Stimulated activated CD4-positive, alpha-beta T cell treated with anti-CD3 and anti-CD28 coated beads, Interleukin-1b, Interleukin-23, amount 100 ng/mL, for 4 hours (primary cell): ENCODE measurements at places on chromosomes 4 and X.
A peak's percentile ranks its signal among the peaks of the same experiment; 100 is the strongest.

DNA sequence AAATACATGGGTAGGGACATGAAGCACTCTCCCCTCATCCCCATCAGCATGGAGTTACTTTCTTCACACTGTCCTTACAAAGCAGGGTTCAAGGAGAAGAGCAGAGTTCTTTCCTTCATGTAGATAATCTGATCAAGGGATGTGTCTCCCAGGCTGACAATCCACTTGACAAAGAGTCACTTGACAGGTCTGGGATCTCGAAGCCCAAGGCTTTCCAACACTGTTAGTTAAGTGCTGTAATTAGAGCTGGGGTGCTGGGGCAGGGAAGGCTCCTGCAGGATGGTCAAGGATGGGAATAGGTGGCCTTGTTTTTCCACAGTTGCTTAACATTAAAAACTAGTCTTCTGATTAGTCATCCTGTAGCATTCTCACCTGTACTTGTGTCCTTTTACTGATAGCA, 38.0 kb downstream of the CCNG2 start:
- no peak for DNase-seq

GRCh38 chr4:145440292-145441007, 41.2 kb upstream of the SMAD1 start:
- no peak for DNase-seq

DNA sequence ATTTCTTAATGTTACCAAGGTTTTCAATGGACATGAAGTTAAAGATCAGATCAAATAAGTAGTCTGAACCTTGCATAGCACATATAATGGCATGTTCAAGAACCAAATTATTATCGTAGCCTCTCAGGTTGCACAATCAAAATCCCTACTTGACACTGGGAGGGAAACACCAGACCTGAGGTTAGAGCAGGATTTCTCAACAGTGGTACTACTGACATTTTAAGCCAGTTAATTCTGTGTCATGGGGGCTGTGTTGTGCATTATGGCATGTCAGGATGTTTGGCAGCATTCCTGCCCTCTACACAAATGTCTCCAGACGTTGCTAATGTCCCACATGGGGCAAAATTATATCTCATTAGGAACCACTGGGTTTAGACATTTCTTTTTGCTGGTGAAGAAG, 20.8 kb downstream of the RLIM start:
- DNase-seq, result no peak

DNA sequence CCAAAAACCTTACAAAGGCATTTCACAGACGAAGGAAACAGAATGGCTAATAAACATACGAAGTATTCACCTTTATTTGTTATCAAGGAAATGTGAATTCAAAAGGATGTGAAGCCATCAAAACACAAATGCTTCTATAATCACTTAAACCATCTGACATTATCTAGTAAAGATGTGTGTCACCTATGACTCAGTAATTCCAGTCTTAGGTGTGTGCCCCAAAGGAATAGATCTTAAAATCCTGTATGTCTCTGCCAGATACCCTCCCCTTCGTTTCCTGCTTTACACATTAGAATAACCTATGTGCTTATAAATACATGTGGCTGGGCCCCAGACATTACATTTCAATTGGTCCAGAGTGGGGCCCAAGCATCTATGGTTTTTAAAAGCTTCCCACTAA, 41.8 kb upstream of the CEP135 start:
- DNase-seq, result peak; percentile 6

DNA sequence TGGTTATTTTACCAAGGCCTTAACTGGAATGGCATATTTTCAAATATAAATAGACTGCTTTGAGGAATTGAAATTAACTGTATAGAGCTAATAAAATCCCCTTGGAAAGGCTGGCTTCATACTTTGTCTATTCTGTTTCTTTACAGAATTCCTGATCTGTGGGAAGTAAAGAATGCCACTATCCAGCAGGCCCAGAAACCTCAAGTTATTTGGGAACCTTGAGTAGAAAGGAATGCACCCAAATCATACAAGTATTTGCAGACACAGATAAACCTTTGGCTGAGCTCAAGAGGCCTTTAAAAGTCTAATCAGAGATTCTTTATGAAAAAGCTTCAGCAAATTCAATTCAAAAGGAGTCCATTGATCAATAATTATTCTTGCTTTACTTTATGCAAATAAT, 975.7 kb upstream of the PABPC4L start:
- DNase-seq, result no peak

DNA sequence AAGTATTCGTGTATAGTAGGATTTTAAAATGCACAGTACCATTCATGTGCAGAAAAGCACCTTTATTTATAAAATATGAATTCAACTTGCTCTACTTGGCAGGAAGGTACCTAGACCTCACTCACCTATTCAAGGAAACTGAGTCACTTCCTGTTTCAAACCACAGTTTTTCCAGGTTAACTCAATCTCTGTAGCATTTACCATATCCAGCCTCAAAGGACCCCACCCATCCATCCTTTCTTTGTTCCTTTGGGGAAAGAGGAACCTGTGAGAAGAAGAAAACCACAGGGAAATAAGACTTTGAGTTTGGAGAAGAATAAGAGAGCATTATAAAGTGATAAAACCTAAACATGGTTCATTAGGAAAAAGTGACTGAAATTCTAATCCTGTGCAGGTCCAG, 250.7 kb downstream of the CBR4 start:
- no peak for DNase-seq

GRCh38 chr4:94803181-94803580, 45.4 kb downstream of the BMPR1B start:
- DNase-seq, result no peak

DNA sequence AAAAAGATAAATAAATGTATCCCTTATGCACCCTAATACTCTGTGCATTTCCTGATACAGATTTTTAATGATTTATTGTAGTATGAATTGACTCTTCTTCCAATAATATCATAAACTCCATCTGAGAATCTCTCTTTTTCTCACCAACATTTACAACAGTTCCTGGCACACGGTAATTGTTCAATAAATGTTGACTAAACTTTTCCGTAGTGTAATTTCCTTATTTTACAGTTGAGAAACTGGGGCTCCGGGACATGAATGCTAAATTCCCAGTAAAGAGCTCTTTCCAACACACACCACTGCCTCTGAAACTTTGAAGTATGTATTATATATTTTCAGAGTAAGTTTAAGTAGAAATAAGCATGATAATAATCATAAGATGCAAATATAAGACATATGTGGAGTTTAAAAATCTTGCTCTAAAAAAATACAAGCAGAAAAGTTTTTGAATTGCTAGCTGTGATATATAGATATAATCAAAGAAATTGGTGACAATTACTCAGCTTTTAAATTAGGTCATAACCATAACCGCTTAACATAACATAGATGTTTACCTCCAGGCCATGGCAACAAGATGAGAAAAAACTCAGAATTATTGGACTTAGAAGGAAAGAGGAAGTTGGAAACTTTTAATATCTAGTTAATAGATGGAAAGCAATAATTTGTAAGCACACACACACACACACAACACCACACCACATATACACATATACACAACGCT, 28.2 kb upstream of the ANTXR2 start:
- no peak for DNase-seq

GRCh38 chr4:7144374-7145290, 47.7 kb upstream of the SORCS2 start:
- DNase-seq, result no peak

DNA sequence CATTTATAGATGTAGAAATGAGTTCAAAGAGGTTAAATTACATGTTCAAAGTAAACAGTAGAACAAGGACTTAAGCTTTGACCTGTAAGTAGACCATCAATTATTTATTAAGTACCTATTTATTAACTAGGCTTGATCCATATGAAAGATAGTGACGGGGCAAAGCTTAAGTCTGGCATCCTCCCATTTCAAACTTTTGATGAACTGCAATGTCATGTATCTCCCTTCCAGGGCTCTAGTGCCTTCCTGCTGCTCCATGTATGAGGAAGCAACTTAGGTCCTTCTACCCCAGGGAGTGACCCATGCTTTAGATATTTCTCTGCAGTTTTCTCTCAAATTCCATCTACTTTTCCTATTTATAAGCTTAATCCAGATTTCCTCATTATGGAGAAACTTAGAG, 31.9 kb upstream of the ANTXR2 start:
- DNase-seq, result no peak

- no peak for DNase-seq
Measured at GRCh38 chr4:2419814-2420213, 1.1 kb downstream of the CFAP99 start.

GRCh38 chrX:12792711-12793110, 1.5 kb downstream of the PRPS2 start:
- no peak for DNase-seq

- no peak for DNase-seq
Measured at GRCh38 chr4:63983224-63983623, 426.0 kb downstream of the TECRL start.

GRCh38 chr4:20778896-20779295, 78.6 kb downstream of the PACRGL start:
- DNase-seq, result no peak

- no peak for DNase-seq
Measured at GRCh38 chr4:93648258-93648657, 180.3 kb upstream of the ATOH1 start.

GRCh38 chrX:26651755-26652154, 435.8 kb downstream of the MAGEB5 start:
- no peak for DNase-seq

DNA sequence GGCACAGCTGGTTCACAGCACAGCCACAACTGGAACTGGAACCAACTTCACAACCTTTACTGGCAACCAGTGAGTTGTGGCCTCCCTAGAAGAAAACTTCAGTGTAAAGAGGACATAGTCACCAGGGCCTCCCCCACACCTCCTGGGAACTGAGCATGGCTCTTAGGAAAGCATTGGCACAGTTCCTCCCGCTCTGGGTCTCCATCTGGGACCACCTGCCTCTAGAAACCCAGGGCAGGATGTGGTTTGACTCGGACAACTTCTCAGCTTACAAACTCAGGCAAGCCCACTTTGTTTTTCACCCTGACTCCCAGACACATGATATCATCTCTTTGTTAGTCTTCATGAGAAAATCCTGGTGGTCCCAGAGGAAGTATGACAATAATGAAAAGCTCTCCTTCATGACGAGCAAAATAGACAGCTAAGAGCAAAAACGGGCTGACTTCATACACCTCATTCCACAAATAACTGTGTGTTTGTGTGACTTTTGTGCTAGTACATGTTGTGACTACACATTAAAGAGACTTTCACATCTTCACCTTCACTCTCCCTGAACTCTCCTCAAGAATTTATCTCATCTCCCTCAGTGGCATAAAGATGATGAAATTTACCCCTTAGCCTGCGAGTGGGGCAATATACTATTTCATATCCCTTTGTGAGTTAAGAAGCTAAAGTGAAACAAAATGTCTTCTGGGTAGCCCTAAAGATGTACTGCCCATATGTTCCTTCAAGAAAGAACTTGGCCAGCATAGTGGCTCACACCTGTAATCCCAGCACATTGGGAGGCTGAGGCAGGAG, 75.4 kb downstream of the SH3KBP1 start:
- DNase-seq, result no peak

- no peak for DNase-seq
Measured at GRCh38 chr4:37138019-37138653, 106.4 kb upstream of the NWD2 start.

DNA sequence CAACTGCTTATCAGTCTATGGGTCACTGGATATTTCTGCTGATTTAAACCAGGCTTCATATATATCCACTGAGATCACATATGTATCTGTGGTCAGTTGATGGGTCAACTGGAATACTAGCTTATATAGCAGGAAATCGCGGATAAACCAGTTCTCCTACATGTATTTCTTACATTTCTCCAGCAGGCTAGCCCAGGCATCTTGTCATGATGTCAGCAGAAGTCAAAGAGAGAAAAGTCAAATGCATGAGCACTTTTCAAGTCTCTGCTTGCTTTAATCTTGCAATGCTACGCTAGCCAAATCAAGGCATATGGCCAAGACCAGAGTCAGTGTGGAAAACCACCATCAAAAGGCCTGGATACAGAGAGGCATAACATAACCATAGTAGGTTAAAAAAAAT, 1008.8 kb upstream of the DIAPH2 start:
- DNase-seq, result no peak

DNA sequence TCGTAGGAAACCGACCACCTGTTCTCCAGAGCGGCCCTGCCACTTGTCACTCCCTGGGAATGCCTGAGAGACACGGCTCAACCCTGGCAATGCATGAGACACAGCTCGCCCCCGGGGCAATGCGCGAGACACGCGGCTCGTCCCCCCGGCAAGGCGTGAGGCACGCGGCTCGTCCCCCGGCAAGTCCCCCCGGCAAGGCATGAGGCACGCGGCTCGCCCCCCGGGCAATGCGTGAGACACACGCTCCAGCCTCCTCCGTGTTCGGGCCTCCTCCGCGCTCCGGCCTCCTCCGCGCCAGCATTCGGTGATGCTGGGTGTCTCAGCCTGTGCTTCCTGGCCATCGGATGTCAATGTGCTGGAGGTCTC, 27.5 kb upstream of the CPLX1 start:
- DNase-seq, result no peak

DNA sequence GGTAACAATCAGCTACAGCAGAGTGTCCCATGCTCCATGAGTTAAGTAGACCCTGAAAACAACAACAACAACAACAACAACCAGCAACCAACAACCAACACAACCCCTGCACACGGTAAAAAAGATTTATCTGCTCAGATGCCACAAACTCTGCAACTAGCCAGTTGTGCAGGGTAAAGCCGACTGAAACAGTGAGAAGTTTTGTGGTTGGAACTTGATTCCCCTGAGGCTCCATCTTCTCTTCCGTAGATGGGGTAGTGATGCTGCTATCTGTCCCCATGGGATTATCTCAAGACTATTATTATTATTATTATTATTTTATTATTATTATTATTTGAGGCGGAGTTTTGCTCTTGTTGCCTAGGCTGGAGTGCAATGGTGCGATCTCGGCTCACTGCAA, 50.6 kb upstream of the RAPGEF2 start:
- DNase-seq, result no peak

GRCh38 chrX:13167481-13168231, 123.2 kb upstream of the FAM9C start:
- no peak for DNase-seq

GRCh38 chrX:26032111-26032912, 105.8 kb upstream of the MAGEB18 start:
- DNase-seq, result no peak

DNA sequence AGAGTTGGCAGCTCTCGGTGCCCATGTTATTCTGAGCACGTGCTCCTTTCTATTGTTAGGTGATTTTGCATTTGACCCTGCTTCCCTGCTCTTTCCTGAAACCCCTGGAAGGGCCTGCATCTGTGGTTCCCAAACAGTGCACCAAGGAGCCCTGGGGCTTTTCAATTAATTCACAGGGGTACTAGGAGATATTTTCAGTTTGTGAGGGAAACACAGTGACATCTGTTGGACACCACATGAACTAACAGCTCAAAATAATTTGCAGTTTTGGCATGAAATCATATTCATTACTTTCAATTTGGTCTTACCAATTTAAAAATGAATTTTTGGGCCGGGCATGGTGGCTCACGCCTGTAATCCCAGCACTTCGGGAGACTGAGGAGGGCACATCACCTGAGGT, 156.6 kb downstream of the GATB start:
- no peak for DNase-seq

GRCh38 chr4:72591547-72592454, 22.8 kb upstream of the ADAMTS3 start:
- no peak for DNase-seq
